ENCODE measurements at places on chromosomes 4 and X. TPM values are rescaled to one million over a fixed set of nuclear protein-coding genes. Genes with fewer than 3 reads are reported as not detected.

ZFP42 gene
- 0.10 TPM for total RNA-seq

PNMA6A gene
- total RNA-seq: 1.5 TPM

TET2 gene
- total RNA-seq: 18.8 TPM

FAAH2 gene
- total RNA-seq: 12.0 TPM

MYOZ2 gene
- total RNA-seq: 0.05 TPM

GLRB gene
- total RNA-seq: 20.7 TPM

GLRA3 gene
- not detected for total RNA-seq

GYPE gene
- not detected for total RNA-seq

ASB11 gene
- not detected for total RNA-seq

CEP44 gene
- total RNA-seq: 16.6 TPM

PRDM5 gene
- total RNA-seq: 8.9 TPM

PSAPL1 gene
- not detected for total RNA-seq

AWAT2 gene
- not detected for total RNA-seq

DMP1 gene
- not detected for total RNA-seq

GPM6B gene
- total RNA-seq: 0.87 TPM

CSN1S1 gene
- total RNA-seq: not detected

Data from renal cortical epithelial cell (primary cell).